Neural crest cell (in vitro differentiated cells): ENCODE measurements at places on chromosomes 1 and 21. TPM values are rescaled to one million over a fixed set of nuclear protein-coding genes. Genes with fewer than 3 reads are reported as not detected.

ZNF687 gene
- total RNA-seq: 34.9 and 39.9 TPM in 2 replicates

TBX15 gene
- total RNA-seq: 3.2 and 3.4 TPM in 2 replicates

DNA sequence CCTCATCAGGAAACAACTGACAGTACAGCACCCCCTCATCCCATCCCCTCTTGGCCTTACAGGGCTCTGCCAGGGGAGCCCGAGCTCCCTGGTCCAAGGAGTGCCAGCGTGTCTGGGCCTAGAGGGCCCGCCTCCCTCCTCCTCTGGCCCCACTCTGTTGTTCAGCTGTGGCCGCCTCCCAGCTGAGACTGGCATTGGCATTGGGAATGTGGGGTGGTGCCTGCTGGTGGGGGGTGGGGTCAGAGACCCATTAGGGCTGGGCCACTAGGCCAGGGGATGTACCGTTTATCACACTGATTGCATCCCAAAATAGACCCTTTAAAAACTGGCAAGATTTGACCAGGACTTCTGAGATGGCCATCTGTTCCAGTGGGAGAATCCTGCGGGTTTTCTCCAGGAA is 1.4 kb downstream of the LDLRAP1 start:
- H3K27ac ChIP-seq: no peak overlapping the region
- no peaks in the 10 kb centered on the region for H3K36me3 ChIP-seq
- H3K4me1 ChIP-seq: peaks cover 27% of the 10 kb centered on the region
- peak overlapping the region; percentile 84 for H3K4me3 ChIP-seq
- DNase-seq: no peak

DNA sequence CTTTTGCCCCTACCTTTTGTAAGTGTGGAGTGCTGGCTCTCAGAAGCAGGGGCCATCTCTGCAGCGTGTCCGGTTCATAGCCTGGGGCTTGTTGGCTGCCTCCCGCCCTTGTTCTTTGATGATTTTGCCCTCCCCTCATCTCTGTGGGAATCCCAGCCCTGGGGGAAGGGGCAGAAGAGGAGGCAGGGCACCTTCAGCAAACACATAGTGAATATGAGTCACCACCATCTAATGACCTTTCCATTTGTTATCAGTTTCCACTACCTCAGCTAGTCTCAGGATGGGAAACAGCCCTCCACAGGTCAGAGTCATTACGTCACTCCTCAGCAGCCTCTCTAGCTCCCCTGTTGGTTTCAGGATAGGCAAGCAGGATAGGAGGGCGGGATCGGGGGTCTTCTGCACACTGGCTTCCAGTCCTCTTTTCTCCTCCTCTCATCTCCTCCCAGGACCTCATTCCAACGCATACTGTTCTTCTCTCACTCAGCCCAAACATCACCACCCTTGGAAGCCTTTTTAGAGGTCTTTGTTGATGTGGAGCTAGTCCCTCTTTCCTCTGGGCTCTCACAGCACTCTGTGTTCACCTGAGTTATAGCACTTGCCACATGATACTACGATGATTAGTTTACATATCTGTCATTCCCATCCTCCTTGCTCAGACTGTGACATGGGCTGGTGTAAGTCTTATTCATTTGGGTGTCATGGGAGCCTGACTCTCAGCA is 15.8 kb downstream of the GADD45A start:
- DNase-seq: peak; percentile 8
- no peaks in the 10 kb centered on the region for H3K27me3 ChIP-seq
- peak overlapping the region; percentile 69 for H3K27ac ChIP-seq
- no peak overlapping the region for H3K4me3 ChIP-seq
- no peaks in the 10 kb centered on the region for H3K36me3 ChIP-seq
- peaks cover 16% of the 10 kb centered on the region for H3K4me1 ChIP-seq

GRCh38 chr1:30762152-30762929 is 4.8 kb upstream of the LAPTM5 start:
- no peak overlapping the region for H3K4me3 ChIP-seq
- no peaks in the 10 kb centered on the region for H3K36me3 ChIP-seq

DNA sequence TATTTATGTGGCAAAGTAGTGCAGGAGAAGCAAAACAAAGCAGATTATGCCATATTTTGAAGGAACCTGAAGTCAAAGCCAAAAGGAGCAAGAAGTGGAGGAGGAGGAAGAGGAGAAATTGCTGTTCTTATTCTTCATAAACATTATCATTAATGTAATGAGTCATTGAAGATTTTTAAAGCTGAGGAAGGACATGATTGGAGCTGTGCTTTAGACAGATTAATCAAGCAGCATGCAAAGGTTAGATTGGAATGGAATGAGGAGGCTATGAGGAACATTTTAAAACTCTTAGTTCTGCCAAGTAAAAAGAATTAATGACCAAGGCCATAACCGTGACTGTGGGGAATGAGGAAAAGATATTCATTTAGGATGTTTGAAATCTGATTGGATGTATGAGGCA is 33.0 kb upstream of the HSD17B7 start:
- DNase-seq: no peak
- no peaks in the 10 kb centered on the region for H3K4me1 ChIP-seq
- no peak overlapping the region for H3K4me3 ChIP-seq
- no peaks in the 10 kb centered on the region for H3K27me3 ChIP-seq
- H3K27ac ChIP-seq: no peak overlapping the region

- H3K27me3 ChIP-seq: peaks cover 29% of the 10 kb centered on the region
- peak; percentile 22 for DNase-seq
- H3K36me3 ChIP-seq: no peaks in the 10 kb centered on the region
- peak overlapping the region; percentile 94 for H3K4me3 ChIP-seq
Measured at GRCh38 chr1:203628201-203629015, 1.8 kb downstream of the ATP2B4 start.

DNA sequence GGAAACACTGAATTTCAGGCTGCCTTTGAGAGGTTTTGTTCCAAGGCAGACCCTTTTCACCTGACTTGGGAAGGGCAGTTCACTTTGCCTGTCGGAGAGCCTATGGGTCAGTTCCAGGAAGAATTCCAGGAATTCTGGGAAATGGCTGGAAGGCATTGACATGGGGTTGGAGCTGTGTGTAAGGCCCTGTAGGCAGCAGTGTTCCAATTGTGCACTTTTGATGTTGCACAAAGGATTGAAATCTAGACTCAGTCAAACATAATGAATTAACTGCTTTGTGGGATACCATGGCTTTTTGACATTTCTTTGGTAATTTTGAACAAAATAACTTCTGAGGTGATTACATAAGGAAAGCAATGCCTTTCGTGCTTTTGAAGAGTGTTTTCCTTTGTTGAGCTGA is 184.6 kb downstream of the SDCCAG8 start:
- H3K4me1 ChIP-seq: peaks cover 21% of the 10 kb centered on the region
- peaks cover 3% of the 10 kb centered on the region for H3K36me3 ChIP-seq
- DNase-seq: no peak
- no peak overlapping the region for H3K4me3 ChIP-seq

GRCh38 chr1:246162560-246162959 is 344.5 kb downstream of the SMYD3 start:
- H3K4me1 ChIP-seq: peaks cover 12% of the 10 kb centered on the region
- H3K27me3 ChIP-seq: no peaks in the 10 kb centered on the region
- H3K36me3 ChIP-seq: no peaks in the 10 kb centered on the region
- no peak overlapping the region for H3K4me3 ChIP-seq
- DNase-seq: no peak

- no peak overlapping the region for H3K4me3 ChIP-seq
- no peak overlapping the region for H3K27ac ChIP-seq
- no peaks in the 10 kb centered on the region for H3K27me3 ChIP-seq
- peaks cover 5% of the 10 kb centered on the region for H3K4me1 ChIP-seq
- H3K36me3 ChIP-seq: peaks cover 7% of the 10 kb centered on the region
Measured at GRCh38 chr1:240351690-240352089, 260.0 kb downstream of the FMN2 start.

GRCh38 chr1:243944429-243945160 is 94.6 kb upstream of the AKT3 start:
- no peak for DNase-seq
- H3K4me1 ChIP-seq: peaks cover 33% of the 10 kb centered on the region
- no peak overlapping the region for H3K4me3 ChIP-seq
- no peaks in the 10 kb centered on the region for H3K36me3 ChIP-seq

GRCh38 chr1:8684590-8684989 is 132.8 kb downstream of the RERE start:
- H3K27ac ChIP-seq: no peak overlapping the region
- no peak for DNase-seq
- no peak overlapping the region for H3K4me3 ChIP-seq

- no peak overlapping the region for H3K27ac ChIP-seq
- H3K4me1 ChIP-seq: no peaks in the 10 kb centered on the region
- H3K36me3 ChIP-seq: peaks cover 7% of the 10 kb centered on the region
- no peak for DNase-seq
- H3K4me3 ChIP-seq: no peak overlapping the region
- H3K27me3 ChIP-seq: no peaks in the 10 kb centered on the region
Measured at GRCh38 chr1:65055747-65056146, 89.4 kb upstream of the JAK1 start.

DNA sequence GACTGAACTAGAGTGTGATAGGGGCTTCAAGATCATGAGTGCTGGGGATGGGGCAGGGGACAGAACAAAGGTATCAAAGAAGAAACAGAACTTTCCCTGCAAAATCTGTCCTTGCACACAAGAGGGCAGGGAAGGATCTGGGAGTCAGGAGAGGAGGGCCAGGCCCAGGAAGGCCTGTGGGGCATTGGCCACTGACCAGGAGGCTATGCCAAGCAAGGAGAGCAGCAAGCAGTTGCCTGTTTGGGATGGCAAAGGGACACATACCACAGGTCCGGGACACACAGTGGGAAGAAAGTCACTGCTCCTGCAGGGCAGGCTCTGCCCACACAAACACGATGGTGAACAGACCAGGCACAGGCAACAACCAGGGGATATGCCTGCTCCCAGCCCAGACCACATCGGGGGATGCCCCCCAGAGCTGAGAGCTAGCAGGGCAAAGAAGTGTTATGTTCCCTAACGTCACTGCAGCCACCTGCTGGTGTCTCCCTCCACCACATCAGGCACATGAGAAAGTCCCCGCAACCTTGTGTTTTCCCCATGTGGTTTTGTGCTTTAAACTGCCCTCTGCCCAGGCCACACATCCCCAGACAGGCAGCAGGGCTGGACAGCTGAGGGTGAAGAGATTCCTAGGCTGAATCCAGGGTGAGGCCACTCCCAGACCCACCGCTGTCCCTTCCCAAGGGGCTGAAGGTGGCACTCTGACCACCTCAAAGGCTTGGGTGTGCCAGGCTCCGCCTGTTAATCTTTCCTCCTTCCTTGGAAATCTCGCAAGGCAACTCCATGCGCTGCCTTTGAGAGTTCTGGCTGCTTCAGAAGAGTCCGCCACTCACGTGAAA is 53.6 kb downstream of the KIF21B start:
- no peak for DNase-seq
- H3K4me1 ChIP-seq: peaks cover 9% of the 10 kb centered on the region
- no peaks in the 10 kb centered on the region for H3K27me3 ChIP-seq
- H3K4me3 ChIP-seq: no peak overlapping the region
- no peak overlapping the region for H3K27ac ChIP-seq

- no peaks in the 10 kb centered on the region for H3K36me3 ChIP-seq
- H3K27ac ChIP-seq: no peak overlapping the region
- DNase-seq: no peak
- H3K4me1 ChIP-seq: peaks cover 37% of the 10 kb centered on the region
Measured at GRCh38 chr1:44260792-44261170, 47.5 kb downstream of the DMAP1 start.
